ENCODE measurements at places on chromosomes 1 and 21. TPM values are rescaled to one million over a fixed set of nuclear protein-coding genes. Genes with fewer than 3 reads are reported as not detected.

GRCh38 chr1:55803429-55803828 lies 588.3 kb upstream of the USP24 start:
- DNase-seq = no peak

GRCh38 chr1:15525050-15526020 lies 1.3 kb upstream of the DNAJC16 start:
- no peak for DNase-seq

DNA sequence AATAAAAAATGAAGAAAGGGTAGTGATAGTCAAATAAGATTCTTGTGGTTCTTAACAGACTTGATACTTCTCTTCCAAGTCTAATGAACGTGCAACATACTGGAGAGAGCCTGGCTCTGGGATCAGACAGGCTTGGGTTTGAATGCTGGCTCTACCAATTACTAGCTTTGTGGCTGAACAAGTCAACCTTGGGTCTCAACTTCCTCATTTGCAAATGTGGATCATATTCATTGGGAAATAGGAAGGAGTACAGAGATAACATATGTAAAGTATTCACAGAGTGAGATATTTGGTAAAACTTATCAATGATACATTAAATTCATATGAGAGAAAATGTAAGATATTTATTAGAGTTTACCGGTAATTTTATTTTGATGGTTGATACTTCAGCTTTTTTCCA lies 2.0 kb downstream of the EDEM3 start:
- DNase-seq = no peak

Gene LCE3D
- not detected for polyA plus RNA-seq

DNA sequence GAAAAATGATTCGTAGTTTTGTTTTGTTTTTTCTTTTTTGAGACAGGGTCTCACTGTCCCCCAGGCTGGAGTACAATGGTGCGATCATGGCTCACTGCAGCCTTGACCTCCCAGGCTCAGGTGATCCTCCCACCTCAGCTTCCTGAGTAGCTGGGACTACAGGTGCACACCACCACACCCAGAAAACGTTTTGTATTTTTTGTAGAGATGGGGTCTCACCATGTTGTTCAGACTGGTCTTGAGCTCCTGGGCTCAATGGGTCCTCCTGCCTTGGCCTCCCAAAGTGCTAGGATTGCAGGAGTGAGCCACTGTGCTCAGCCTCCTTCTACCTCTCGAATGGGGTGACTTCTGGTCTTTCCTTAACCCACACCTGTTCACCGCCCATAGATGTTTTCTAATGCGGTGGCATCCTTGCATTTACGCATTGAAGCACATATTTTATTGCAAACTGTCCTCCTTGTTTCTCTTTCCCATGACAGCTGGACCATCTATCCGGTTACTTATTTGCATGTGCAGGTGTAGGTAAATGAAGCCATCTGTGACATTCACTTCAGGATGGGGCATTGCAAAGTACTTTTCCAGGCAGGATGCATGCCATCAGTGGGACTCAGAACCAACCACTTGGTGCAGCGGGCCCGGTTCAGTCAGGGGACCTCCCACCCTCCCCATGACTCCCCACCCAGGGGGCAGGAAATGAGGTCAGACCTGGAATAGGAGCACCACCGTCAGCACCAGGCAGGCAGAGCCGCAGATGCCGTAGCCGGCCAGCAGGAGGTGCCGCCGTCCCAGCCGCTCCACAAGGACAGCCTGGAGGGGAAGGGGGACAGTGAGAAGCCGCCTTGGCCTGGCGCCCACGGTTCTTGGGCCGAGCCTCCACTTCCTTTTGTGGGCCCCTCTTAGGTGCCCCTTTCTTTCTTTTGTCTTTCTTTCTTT lies 16.5 kb downstream of the SLC2A7 start:
- DNase-seq = no peak

Gene WNT2B
- polyA plus RNA-seq = 2.8 TPM

Gene S100A9
- polyA plus RNA-seq = not detected

GRCh38 chr1:96039910-96040309 lies 681.7 kb upstream of the PTBP2 start:
- DNase-seq = no peak

Gene AKR7A2
- 63.6 TPM for polyA plus RNA-seq

Gene UTP25
- 7.5 TPM for polyA plus RNA-seq

- no peak for DNase-seq
Observed at GRCh38 chr1:81876901-81877733, 76.4 kb downstream of the ADGRL2 start.

DNA sequence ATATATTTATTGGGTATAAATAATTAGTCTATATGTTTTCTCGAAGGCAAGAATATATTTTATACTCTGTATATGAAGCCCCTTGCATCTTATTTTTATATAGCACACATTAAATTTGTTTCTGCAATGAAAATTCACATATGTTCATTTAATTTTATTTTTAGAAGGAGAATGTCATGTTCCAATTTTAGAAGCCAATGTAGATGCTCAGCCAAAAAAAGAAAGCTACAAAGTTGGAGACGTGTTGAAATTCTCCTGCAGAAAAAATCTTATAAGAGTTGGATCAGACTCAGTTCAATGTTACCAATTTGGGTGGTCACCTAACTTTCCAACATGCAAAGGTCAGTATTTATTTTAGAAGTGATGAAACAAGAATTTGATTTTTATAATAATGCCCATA lies 16.6 kb downstream of the CFHR5 start:
- DNase-seq = no peak

DNA sequence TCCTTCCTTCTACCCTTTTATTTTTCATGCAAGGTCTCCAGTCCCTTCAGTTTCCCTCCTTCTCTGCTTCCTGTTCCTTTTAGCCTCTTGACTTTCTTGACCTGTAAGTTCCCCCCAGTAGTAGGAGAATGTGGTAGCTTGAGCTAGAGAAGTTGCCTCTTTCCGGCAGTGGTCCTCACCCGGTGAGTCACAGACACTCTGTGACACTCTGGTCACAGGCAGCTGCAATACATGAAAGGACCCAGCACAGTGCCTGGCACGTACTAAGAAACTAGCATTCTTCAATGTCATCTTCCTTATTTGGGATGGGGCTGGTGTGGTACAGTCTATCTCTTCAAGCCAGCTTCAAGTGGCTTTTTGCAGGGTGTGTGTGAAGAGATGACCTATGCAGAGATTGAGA lies 16.0 kb downstream of the PFKFB2 start:
- no peak for DNase-seq

- DNase-seq = no peak
Observed at GRCh38 chr1:2194319-2194897, at the start of gene FAAP20. Gene FAAP20 (minus strand): TSS chr1:2194772. CDS start chr1:2194749, 23 bp downstream.

Gene INKA2
- polyA plus RNA-seq = 2.3 TPM

DNA sequence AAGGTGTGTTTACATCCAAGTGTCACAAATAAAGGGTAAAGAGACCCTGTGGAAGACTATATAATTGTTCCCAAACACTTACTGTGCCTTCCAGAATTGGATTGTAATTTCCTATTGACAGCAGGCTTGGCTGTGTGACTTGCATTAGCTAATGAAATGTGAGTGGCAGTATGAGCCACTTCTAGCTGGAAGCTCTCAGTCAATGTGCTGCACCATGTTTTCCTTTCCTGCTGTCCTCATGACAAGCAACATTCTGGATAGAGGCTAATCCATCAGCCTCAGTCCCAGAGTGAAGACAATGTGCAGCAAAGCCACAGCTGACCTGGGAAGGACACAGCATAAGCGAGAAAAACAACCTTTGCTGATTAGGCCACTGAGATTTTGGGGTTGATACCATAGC lies 5.9 kb upstream of the FOXJ3 start:
- DNase-seq = no peak

GRCh38 chr1:235011599-235012435 lies 116.8 kb downstream of the TOMM20 start:
- peak; percentile 99 for DNase-seq

GRCh38 chr1:46394108-46394871 lies at the start of gene FAAH:
Gene FAAH (plus strand): TSS chr1:46394317. CDS start chr1:46394349, 32 bp downstream.
- DNase-seq = no peak

Gene FCRL5
- polyA plus RNA-seq = not detected

DNA sequence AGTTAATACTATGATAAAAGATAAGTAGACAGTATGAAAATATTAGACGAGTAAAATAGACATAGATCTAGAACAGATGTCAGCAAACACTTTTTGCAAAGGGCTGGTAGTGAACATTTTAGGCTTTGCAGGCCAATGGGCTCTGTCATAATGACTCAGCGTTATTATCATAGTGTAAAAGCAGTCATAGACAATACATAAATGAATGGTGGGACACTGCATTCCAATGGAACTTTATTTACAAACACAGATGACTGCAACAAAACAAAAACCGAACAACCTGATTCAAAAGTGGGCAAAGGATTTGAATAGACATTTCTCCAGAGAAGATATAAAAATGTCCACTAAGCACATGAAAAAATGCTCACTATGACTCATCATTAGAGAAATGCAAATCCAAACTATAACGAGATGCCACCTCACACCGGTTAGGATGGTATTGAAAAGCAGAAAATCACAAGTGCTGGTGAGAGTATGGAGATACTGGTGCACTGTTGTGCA lies 7.3 kb downstream of the GSTM5 start:
- DNase-seq = no peak

Gene PGLYRP4
- not detected for polyA plus RNA-seq

DNA sequence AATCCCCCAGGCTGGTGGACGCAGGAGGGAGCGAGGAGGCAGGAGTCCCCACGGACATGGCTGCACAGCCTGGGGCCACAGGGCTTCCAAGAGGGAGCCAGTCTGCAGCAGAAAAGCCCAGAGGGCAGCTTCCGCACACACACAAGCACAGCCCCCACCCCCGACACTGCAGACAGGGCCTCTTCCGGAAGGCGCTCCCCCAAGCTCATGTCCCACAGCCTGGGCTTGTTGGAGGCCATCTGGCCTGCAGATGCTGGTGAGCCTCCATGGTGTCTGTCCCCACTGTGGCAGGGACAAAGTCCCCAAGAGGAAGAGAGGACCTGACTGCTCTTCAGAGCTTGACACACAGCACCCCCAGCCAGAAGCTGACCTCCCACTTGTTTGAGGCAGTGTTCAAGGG lies 13.4 kb upstream of the KIAA1614 start:
- no peak for DNase-seq

Measured in AG04450 (cell line).